ENCODE measurements at places on chromosomes 3 and 15.

GRCh38 chr3:157618075-157618760 is 115.0 kb upstream of the VEPH1 start:
- DNase-seq: peak; percentile 67

GRCh38 chr3:112293368-112294321 is at the start of gene SLC9C1:
Gene SLC9C1 (minus strand): TSS chr3:112294216. CDS start chr3:112286791, 7,425 bp downstream.
- DNase-seq: no peak

DNA sequence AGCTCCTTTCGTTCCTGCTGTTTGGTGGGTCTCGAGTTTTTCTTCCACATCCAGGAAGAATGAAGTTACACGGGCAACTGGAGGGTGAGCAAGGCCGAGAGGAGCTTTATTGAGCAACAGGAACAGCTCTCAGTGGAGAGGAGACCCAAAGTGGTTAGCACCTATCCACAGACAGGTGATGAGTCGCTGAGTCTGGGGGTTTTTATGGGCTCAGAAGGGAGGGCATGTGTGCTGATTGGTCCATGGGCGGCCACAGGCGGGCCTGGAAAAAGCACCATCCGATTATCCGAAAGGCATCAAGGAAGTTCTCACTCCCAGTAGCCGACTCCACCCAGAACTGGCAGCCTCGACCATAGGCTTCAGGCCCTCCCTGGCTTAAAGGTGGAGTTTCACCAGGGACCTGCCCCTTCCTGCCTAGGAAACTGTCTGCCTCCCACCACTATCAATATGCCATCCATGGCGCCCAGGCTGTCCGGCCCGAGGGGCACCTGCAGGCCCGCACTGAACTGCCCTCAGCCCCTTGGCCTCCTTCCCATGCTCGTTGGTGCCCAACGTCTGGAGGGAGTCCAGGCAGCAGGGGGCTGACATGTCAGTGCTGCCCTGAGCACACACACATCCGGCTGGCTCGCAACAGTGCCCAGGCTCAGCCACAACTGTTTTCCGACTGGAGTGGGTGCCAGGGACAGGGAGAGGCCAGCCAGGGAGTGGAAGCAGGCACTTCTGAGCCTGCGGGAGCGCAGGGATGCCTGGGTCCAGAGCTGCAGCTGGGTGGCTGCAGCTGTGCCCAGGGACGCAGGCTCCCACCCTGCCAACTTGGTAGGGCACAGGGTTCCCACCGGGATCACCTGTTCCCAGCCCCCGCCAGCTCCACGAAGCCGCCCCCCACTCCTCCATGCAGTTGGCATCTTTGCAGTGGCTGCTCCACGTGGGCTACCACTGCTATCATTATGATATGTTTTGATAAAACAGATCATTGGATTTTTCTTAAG is 170.2 kb downstream of the FNDC3B start:
- DNase-seq: no peak

- DNase-seq: no peak
These were observed 213.7 kb upstream of the ADAMTS9 start for GRCh38 chr3:64901522-64901885.

DNA sequence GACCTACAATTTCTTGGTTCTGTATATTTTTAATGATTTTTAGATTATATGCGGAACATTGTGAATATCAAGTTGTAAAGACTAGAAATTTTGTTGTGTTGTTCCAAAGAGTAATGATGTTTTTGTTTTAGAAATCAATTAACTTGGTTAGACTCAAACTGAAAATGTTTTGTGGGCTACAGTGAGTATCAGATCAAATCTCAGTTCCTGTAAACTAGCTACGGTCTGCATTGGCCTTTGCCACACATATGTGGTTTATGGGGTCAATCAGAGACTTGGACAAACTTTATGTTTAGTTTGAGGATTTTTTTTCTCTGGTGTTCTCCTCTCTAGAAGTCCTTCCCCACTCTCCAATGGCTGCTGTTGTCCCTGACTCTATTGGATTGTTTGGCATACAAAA is 308.0 kb upstream of the THRB start:
- no peak for DNase-seq

DNA sequence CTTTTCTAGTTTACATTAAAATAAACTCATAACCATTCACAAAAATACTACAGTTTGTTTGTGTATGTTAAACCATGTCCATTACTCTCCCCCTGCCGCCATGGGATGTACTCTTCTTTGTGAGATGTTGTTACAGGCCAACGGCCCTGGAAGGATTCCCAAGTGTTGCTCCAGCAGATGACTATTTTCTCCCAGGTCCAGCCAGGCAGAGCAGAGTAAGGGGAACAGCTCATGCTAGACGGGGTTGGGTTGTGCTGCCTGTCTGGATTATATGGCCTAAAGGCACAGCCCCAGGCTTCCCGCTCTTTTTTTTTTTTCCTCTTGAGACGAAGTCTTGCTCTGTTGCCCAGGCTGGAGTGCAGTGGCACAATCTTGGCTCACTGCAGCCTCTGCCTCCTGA is 24.5 kb upstream of the SLCO2A1 start:
- DNase-seq: no peak

DNA sequence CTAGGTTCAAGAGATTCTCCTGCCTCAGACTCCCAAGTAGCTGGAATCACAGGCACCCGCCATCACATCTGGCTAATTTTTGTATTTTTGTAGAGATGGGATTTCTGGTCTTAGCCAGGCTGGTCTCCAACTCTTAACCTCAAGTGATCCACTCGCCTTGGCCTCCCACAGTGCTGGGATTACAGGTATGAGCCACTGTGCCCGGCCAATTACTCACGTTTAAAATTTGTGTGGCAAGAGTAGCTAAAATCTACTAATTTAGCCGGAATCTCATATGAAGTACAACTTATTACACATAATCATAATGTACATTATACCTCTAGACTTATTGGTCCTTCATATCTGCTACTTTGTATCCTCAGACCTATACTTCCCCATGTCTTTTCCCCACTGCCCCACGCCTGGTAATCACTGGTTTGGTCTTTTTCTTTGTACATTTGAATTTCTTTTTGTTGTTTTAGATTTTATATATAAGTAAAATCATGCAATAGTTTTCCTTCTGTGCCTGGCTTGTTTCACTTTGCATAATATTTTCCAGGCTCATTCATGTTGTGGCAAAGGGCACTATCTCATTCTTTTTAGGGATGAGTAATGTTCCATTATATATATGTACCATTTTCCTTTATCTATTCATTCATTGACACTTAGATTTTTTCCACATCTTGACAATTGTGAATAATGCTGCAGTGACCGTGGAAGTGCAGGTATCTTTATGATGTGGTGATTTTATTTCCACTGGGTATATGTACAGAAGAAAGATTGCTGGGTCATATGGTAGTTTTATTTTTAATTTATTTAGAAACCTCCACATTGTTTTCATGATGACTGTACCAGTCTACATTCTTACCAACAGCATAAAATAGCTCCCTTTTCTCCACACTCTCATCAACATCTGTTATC is 605.0 kb upstream of the CBLB start:
- DNase-seq: no peak

DNA sequence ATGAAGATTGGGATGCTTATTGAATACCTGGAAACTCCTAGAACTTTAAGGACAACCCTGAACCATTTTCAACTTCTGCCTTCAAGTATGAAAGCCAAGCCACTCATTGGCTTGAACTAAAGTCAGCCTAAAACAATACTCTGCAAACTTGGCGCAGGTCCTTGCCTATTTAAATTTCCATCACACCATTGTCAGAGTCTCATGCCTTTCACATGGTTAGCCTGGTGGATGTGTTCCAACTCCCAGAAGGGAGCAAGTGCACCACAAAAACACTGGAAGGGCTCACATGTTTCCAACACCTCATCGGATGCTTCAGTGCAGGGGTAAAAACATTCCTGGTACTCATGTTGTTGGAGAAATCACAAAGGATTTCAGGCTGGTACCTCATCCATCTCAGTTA is 511.6 kb upstream of the MDFIC2 start:
- no peak for DNase-seq

- DNase-seq: no peak
These were observed 368.0 kb upstream of the ATP10A start for GRCh38 chr15:26231096-26231495.

DNA sequence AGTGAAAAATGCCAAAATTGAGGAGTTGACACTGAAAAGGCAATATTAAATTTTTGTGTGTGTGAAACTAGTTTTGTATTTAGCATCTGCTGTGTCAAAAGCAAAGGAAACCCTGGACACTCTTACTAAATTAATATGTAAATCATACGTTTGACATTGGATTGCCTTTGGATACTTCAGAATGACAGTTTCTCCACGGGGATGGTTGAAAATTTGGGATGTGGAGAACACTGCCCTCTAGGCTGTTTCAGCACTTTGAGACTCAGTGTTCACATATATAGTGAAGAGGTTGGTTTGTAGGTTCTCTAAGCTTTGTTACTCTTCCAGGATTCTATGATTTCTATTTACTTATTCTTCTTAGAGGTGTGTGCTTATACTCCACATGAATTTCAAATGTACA is 3.0 kb downstream of the ROBO2 start:
- DNase-seq: no peak

GRCh38 chr3:149247008-149247710 is 25.5 kb upstream of the CP start:
- DNase-seq: no peak

DNA sequence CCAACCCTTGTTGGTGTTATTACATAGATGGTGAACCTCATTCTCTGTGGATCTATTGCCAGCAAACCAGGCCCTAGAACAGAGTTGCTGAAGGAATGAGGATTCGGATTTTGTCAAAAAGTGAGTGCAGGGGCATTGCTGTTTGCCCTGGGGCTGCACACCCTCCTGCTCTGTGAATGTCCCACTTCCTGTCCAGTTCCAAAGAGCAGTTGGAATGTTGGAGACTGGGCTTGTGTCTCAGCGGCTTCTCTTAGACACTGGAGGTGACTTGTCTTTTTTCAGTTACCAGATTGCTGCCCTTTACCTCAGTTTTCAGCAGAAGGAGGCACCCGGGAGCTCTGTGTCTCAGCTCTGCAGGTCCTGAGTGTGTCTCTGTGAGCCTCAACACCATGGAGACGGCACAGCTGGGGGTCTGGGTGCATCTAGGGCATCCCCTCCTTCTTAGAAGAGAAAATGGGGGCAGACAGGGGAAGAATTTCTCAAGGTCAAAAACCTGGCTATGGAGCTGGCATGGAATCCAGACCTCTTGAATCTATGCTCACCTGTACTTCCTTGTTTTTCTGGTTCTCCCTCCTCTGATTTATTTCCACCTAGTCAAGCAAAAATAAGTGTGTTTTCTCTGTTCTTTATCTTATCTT is 46.3 kb downstream of the LIMD1 start:
- no peak for DNase-seq

DNA sequence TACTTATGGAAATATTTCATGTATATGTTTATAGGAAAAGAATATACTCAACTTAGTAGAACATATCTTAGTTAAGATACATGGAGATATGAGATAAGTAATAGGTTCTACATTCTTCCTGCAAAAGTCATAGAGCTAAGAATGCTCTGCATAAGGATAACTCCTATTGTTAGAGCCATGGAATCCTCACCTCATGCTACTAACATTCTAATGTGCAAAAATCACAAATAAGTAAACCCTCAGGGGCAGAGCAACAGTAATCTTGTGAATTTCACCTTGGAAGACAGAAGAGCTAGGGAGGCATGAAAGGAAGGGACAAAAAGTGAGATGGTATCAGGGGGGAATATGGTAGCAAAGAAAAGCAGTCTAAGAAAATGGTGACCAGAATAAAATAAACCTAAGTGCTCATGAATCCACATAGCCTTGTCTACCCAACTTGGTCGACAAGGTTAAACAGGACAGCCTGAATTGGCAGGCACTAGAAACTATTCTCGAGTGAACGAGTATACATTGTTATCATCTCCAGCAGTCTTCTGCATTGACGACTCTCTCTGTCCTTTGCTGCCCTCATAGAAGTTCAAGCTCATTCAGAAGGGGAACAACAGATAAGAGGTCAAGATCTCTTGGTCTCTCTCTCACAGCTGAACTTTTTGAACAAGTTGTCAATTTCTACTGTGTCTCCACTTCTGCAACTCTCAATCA is 52.8 kb downstream of the XRN1 start:
- no peak for DNase-seq

DNA sequence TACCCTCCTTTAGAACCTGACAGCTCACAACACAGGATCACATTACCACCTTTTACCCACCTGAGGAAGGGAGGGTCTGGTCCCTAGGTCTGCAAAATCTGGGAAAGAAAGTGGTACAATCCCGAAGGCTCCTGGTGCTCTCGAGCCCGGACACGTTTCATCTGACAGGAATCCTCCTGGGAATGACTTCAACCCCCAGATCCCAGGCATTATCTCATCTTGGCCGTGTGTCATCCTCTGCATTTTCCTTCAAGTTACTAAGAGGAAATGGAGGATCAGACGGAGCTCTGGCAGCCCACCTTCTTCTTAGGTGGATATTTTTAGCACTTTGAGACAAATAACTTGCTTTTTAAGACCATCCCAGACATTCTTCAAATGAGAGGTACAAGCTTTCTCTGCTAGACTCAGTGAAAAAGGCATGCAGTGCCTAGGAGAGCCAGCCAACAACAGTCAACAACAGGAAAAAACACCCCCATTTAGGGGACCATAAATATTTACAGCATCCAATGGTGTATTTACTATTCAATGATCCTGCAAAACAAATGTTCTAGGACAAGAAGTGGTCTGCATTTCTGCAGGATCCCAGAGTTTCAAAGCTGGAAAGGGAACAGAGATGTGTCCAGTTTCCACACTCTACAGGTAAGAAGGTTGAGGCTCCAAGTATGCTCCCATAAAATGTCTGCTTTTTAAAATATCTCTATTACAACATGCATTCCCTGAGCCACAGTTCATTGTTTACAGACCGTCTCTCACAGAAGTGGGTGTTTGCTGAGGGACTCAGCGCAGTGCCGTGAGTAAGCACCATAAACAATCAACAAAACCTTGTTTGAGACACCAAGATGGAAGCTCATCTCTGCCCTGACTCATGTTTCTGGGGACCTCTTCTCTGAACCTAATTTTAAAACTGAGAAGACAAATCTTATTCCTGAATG is 38.3 kb upstream of the ARHGEF3 start:
- no peak for DNase-seq

GRCh38 chr15:95394186-95395067 is 936.1 kb upstream of the NR2F2 start:
- DNase-seq: no peak

DNA sequence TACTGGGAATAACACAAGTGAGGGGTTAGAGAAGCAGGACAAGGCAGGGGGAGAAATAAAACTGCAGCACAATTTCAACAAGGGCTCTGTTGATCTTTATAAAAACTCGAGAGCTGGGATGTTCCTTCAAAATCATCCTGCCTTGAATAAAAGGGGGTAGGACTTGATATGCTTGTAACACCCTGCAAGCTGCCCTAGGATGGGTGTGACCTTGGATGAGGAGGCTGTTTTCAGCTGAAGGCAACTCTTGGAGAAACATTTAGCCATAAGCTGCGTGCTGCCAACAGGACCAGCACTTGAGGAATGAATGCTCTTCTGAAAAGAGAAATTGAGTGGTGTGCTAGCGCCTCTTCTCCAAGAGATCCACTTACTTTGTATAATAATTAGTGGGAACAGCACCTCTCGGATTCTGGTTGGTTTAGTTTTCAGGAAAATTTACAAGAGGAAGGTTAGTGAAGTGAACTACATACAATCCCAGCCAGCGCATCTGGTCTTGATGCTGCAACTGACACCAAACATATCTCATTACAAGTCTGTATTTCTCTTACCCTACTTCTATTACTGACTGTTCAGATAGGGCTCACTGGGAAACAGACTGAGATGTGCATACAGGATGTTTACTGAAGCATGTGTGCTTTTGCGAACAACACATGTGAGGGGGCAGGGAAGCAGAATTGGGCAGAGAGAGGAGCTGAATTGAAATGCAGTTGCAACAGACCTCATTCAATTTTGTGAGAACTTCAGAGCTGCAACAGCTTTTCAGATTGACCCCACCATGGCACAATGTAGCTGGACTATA is 643.0 kb upstream of the GOLIM4 start:
- DNase-seq: no peak
